ENCODE measurements at places on chromosomes 2 and 18. TPM values are rescaled to one million over a fixed set of nuclear protein-coding genes. Genes with fewer than 3 reads are reported as not detected.

The IL1F10 gene
- not detected for total RNA-seq

The ARHGEF4 gene
- 2.3 TPM for total RNA-seq

The ANKRD30BL gene
- total RNA-seq, result not detected

The RFX8 gene
- total RNA-seq, result 21.8 TPM

The ITGA4 gene
- 14.5 TPM for total RNA-seq

The IL37 gene
- total RNA-seq, result not detected

The GPR35 gene
- total RNA-seq, result 1.4 TPM

The CCBE1 gene
- 46.7 TPM for total RNA-seq

The STPG4 gene
- not detected for total RNA-seq

The ATP6V1C2 gene
- total RNA-seq, result not detected

The BOK gene
- 5.2 TPM for total RNA-seq

The MEP1B gene
- not detected for total RNA-seq

The BCL11A gene
- total RNA-seq, result 4.4 TPM

The ODC1 gene
- 21.2 TPM for total RNA-seq

The CHAC2 gene
- 11.1 TPM for total RNA-seq

The STEAP3 gene
- 13.2 TPM for total RNA-seq

The FKBP1B gene
- 5.5 TPM for total RNA-seq

The REG3A gene
- total RNA-seq, result 0.65 TPM

The STK39 gene
- 8.3 TPM for total RNA-seq

The LAMA3 gene
- 2.9 TPM for total RNA-seq

The DQX1 gene
- not detected for total RNA-seq

The FTCDNL1 gene
- 14.9 TPM for total RNA-seq

The TACR1 gene
- total RNA-seq, result 1.9 TPM

The FBXO15 gene
- total RNA-seq, result 1.9 TPM

The CEBPZOS gene
- total RNA-seq, result 65.0 TPM

The MYOM1 gene
- total RNA-seq, result 2.3 TPM

The CNOT9 gene
- total RNA-seq, result 29.9 TPM

The KCNJ3 gene
- total RNA-seq, result 0.17 TPM

The CYS1 gene
- total RNA-seq, result 1.2 TPM

The UGT1A4 gene
- 0.36 TPM for total RNA-seq

The ARHGAP15 gene
- 33.8 TPM for total RNA-seq

The RTP5 gene
- total RNA-seq, result not detected

The SPEG gene
- 6.7 TPM for total RNA-seq

The COL5A2 gene
- total RNA-seq, result 46.4 TPM

The SULT1C4 gene
- 14.4 TPM for total RNA-seq

The PAX8 gene
- total RNA-seq, result 1.7 TPM

The CYTIP gene
- 3.3 TPM for total RNA-seq

The MAL gene
- total RNA-seq, result not detected

The TET3 gene
- 8.6 TPM for total RNA-seq

The STARD6 gene
- not detected for total RNA-seq

The COL6A3 gene
- 42.1 TPM for total RNA-seq

The BBS5 gene
- total RNA-seq, result 10.8 TPM

The SERPINB11 gene
- not detected for total RNA-seq

The EFR3B gene
- 1.8 TPM for total RNA-seq

All from adrenal gland (tissue), 19 donors.